Activated CD4-positive, alpha-beta T cell treated with anti-CD3 and anti-CD28 coated beads for 48 hours (primary cell): ENCODE measurements at places on chromosomes 16 and 17.

- no peak for DNase-seq
These were observed 264.0 kb downstream of the ENGASE start for GRCh38 chr17:79338604-79339003.

DNA sequence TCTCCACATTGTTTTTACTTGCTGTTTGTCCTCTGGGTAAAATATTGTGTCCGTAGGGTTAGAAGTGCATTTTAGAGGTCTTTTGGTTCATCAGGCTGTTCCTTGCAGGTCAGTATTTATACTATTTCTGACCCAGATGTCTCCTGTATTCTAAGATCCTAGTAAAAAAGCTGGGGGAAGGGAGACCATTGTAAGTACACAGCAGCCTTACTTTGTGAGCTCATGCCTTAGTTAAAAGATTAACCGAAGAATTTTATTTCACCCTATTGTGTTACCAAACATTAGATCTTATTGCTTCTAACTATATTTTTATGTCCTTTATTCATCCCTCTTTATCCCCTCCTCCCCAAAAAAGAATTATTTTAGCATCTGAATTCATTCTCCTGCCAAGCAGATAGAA, 444.1 kb upstream of the RBFOX1 start:
- DNase-seq: no peak

DNA sequence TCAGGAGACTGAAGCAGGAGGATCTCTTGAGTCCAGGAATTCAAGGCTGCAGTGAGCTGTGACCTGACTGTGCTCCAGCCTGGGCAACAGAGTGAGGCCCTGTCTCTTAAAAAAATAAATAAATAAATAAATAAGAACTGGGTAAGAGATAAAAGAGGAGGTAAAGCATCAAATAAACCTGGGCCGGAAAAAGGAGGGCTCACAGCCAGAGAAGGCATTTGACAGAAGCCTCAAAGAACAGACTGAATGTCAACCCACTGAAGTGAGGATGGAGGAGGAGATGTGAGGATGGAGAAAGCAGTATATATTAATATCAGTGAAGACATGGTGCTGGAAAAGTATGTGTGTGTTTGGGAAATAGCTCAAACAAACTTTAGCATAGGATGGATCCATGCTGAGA, 6.1 kb downstream of the NOG start:
- no peak for DNase-seq

GRCh38 chr16:27772093-27772825, 222.3 kb downstream of the KATNIP start:
- DNase-seq: no peak

DNA sequence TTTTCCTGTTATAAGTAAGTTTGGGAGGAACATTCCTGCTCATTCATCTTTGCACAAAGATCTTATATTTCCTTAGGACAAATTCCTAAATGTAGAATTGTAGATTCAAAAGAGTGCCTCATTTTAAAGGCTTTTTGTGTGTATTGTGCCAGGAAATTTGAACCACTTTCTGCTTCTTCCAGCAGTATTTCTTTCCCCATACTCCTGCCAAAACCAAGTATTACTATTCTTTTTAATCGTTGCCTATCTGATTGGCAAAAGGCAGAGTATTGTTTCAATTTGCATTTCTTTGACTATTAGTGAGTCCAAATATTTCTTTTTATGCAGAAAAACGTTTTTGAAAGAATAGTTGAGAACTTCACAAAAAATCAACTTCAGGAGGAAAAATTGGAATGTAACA, 9.3 kb downstream of the ANKS4B start:
- DNase-seq: no peak

DNA sequence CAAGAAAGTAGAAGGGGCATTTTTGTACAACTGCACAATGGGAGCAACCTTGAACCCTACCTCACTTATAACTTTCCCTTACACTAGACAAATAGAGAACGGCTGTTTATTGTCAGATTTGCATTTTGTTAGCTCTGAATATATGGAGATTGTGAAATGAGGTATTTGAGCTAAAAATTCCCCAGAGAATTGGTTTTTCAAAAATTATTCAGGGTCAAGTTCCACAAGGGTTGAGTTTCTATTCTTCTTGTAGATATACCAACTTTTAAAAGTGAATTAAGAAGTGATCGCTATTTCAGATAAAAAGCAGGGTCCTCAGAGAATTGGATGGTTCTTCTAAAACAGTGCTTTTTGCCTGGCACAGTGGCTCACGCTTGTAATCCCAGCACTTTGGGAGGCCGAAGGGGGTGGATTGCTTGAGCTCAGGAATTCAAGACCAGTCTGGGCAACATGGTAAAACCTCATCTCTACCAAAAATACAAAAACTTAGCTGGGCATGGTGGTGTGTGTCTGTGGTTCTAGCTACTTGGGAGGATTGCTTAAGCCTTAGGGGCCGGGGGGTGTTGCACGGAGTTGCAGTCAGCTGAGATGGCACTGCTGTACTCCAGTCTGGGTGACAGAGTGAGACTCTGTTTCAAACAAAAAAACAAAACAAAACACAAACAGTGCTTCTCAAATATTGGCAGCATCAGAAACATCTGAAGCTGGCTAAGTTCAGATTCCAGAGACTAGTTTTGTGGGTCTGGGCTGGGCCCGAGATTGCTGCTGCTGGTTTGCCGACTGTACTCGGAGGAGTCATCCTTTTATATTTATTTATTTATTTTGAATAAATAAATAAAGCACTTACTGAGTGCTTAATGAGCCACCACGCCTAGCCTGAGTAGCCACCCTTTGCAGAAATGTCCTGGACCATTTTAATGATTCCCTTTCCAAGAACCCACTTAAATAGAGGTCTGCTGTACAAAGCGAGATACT, 50.9 kb downstream of the PECAM1 start:
- DNase-seq: no peak

DNA sequence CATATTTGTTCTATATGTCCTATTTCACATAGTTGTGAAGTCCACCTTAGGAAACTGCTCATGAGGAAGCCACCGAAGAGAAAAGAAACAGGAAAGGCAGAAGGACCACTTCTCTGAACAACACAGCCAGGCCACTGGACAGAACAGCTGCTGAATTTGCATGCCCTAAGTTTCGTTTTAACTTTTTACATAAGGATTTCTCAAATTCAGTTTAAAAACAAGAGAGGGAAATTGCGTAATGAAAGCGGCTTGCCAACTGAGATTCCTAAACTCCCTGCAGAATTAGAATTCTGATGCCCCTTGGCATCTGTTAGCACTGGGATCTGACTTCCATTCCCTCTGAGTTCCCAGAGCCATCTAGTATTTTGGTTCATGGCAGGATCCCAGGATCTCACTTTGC, 5.0 kb upstream of the CCL8 start:
- DNase-seq: no peak

DNA sequence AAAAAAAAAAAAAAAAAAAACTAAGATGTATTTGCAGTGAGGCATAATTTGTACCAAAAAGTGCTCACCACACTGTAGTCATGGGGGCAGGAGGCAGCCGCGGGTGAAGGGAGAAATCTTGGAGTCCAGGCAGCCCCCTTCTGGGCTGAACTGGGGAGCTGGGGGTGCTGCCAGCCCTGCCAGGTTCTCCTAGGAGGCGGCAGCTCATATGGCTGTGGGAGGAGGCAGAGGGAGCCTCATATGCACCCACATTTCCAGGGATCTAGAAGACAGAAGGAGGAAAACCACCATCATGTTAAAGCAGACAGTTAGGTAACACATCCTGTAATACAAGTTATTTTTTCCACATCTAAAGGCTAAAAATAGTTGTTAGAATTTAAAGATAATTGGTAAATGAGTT, 16.3 kb downstream of the MAPT start:
- no peak for DNase-seq
